G401 (cell line): ENCODE measurements at places on chromosomes 12 and 14. TPM values are rescaled to one million over a fixed set of nuclear protein-coding genes. Genes with fewer than 3 reads are reported as not detected.
A peak's percentile ranks its signal among the peaks of the same experiment; 100 is the strongest.

- DNase-seq: peak; percentile 42
These were observed 110.6 kb upstream of the AMIGO2 start for GRCh38 chr12:47190271-47190750.

GRCh38 chr14:61178226-61179060, 102.7 kb downstream of the TMEM30B start:
- DNase-seq: no peak

DNA sequence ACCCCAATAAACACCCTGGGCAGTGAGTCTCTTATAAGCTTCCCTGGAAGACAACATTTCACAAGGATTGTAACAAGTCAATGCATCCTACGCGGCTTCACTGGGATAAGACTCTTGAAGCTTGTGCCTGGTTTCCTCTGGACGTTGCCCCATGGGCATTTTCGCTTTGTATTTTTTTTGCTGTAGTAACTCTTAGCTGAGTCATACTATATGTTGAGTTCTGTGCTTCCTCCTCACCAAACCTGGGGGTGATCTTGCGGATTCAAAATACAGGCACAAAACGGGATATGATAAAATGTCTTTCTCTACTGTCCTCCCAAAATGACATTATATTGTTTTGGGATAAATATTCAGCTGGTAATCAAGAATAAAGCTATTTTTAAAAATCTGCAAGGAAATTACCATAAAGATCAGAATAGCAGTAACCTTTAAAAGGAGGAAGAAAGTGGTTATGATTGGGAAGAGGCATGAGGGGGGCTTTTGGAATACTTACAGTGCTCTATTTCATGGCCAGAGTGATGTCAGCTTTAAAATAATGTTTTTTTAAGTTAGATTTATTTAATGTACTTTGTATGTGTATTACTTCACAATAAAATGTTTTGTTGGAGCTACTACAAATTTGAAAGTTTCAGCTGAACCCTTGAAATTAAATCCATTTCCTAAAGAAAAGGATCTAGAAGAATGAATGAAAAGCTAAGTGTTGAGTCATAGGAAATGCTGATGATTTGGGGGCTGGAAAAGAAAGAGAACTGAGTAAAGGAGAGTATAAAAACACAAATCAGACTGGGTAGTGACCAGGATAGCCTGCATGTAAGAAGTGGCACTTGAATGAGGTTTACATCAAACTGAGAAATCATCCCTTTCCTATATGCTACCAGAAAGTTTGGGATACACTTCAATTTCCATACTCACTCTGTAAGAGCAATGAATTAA, 14.7 kb downstream of the BTBD7 start:
- DNase-seq: no peak

GRCh38 chr14:84814391-84814790, 715.6 kb upstream of the FLRT2 start:
- no peak for DNase-seq

GRCh38 chr14:102485693-102486512, 23.7 kb downstream of the ANKRD9 start:
- DNase-seq: no peak

DNA sequence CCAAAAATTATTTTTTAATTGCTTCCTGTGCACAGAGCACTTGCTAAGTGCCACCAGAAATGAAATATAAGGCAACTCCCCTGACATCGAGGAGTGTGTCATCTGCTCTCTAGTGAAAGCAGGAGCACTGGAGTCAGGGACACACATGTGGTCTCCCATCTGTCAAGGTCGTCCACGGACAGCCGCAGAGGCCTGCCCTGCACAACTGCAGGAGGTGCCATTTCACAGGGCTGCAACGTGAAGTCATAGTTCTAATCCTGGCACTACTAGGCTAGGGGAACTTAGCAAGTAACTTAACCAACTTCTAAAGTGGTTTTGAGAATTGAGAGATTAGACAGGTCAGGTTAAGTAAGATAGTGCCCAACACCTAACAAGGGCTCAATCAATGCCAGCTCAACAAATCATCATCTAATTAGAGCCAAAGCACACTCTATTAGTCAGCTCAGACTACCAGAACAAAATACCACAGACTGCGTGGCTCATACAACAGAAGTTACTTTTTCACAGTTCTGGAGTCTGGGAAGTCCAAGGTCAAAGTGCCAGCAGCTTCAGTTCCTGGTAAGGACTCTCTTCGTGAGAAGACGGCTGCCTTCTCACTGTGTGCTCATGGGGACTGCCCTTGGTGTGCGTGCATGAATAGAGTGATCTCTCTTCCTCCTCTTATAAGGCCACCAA, 30.7 kb downstream of the FOXN3 start:
- no peak for DNase-seq

- DNase-seq: no peak
These were observed 69.5 kb downstream of the SLC15A4 start for GRCh38 chr12:128754275-128754674.

DNA sequence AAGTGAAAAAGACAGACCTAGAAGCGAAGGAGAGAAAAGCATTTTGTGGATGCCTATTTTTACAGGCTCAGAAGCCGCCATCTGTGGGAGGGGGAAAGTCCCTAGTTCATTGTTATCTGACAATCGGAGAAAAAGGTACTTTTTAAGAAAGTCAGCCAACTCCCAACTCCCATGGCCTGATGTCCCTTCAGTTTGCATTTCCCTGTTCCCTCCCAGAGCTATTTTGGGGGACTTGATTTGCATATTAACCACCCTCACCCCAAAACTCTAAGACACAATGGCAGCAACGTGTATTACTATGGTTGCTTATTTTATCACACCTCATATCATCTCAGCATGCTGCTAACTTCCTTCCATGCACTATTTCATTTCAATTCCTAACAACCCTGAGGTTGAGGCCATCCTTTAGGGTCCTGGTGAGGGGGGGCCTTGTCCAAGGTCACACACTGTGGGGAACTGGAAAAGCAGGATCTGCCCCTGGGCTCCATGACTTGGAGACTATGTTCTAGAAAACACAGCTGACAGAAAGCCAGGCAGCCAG, 18.7 kb downstream of the HVCN1 start:
- DNase-seq: no peak

DNA sequence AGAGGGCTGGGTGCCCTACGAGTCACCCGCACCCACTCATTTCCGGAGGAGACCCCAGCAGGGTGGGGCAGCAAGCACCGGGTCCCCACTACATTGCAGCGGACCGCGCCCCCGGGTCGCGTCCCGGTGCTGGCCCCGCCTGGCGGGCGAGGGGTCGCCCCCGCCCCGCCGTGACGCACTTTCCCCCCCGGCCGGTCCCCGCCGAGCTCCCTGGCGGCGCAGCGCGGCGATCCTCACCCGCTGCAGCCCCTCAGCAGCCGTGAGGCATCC, 106.1 kb downstream of the PRICKLE1 start:
- no peak for DNase-seq

GRCh38 chr12:31331242-31331641, 5.3 kb upstream of the SINHCAF start:
- no peak for DNase-seq

DNA sequence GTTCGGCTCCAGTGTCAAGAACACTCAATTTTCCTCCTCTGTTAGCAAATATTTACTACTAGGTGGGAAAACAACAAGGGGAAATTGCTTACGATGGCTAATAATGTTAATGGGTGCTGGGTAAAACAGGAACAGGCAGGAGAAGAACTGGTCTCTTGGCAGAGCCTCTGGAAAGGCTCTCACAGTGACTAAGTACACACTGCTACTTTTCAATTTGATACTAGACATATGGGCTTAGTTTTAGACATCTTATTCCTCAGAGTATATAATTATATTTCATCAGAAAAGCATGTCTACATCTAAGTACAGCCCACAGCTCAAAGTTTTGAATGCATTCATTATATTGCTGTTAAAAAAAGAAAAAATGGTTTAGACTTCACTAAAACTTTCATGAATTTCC, 65.4 kb upstream of the SAV1 start:
- DNase-seq: no peak

GRCh38 chr12:25194722-25195055, 271 bp downstream of the DNAI7 start:
- DNase-seq: no peak

DNA sequence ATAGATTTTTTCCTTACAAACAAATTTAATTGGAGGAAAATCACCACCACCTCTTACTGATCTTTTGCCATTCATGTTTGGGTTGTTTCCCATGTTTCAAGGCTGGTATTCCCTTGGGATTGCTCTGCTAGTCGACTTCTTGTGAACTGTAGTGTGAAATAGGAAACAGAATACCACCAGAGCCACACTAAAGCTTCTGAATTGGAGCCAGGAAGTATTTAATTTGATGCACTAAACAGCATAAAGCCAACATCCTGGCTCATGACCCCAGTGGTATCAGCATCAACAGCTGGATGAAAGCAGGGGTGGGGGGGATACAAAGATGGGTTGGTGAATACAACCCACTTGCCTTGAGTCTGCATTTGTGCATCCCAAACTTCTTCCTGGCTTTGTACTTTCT, 127.5 kb downstream of the TBC1D30 start:
- no peak for DNase-seq

DNA sequence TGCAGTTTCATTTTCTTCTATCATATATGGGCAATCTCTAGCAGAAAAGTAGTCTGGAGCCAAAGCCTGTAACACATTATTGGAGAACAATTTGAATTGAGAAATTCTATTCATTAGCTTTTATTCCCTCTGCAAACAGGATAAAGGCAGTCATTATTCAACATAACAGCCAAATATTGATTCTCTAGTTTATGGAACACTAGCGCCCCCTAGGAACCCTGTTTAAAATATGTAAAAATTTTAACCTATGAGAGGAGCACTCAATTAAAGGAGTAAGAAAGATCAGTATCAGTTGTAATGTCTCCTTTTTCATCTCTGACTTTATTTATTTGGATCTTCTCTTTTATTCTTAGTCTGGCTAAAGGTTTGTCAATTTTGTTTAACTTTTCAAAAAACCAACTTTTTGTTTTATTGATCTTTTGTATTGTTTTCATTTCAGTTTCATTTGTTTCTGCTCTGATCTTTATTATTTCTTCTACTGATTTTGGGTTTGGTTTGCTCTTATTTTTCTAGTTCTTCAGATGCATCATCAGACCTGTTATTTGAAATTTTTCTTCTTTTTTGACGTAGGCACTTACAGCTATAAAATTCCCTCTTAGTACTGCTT, 4.8 kb upstream of the LMNTD1 start:
- DNase-seq: peak; percentile 7

GRCh38 chr12:76080017-76080728, 4.3 kb downstream of the NAP1L1 start:
- no peak for DNase-seq

DNA sequence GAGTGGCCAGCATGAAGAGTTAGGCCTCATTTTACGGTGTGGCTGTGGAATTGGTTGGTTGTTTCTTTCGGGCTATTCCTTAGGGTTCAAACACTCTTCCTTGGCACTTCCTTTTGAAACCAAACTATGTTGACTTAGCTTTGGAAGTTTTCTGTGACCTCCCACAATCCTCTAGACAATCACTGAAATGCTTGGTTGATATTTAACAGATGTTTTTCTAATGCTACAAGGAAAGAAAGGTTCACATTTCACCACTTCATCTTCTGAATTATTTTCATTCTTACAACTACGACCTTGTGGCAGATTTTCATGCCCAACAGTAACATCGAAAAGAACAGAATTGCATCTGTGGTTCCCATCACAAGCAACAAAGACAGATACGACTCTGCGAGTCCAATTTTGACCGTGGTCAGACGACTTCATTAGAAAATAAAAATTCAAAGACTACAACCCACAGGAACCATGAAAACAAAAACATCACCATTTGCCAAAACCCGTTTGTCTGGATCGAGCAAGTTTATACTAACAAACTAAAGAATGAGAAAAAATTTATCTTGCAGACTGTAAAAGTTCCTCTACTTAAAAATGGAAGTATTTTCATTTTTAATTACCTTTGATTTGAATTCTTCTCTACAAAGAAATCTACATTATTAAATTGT, 16.9 kb downstream of the PRKAB1 start:
- no peak for DNase-seq

Gene LRTM2
- not detected in 2 replicates for total RNA-seq

Gene TMTC2
- 0.58 and 0.74 TPM in 2 replicates for total RNA-seq
